ENCODE measurements at places on chromosomes 4 and X. TPM values are rescaled to one million over a fixed set of nuclear protein-coding genes. Genes with fewer than 3 reads are reported as not detected.

The GATA1 gene
- not detected for total RNA-seq

The FDCSP gene
- 13.4 TPM for total RNA-seq

The UNC5C gene
- total RNA-seq: 6.2 TPM

GRCh38 chr4:116546759-116547158, 538.6 kb downstream of the TRAM1L1 start:
- no peak overlapping the region for H3K27ac ChIP-seq
- H3K27me3 ChIP-seq: no peaks in the 10 kb centered on the region
- H3K4me3 ChIP-seq: no peak overlapping the region
- H3K36me3 ChIP-seq: no peaks in the 10 kb centered on the region

DNA sequence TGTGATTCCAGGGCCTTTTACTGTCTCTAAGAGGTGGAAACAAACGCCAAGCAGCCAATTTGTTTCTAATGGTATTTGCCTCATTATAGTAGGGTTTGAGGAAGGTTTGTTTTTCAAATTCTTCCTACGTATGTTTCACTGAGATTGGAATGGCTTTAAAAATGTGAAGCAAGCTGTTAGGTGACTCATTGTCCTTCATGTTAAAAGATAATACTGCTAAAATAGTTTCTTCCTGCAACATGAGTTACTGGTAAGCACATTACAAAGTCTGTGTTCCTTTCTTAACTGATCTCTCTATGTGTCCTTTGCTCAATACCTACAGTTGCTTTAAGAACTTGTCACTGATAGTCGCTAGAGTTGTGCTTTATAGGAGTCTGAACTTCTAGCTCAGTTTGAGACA, 1183.9 kb downstream of the RPA4 start:
- no peak overlapping the region for H3K4me3 ChIP-seq
- H3K27me3 ChIP-seq: peaks cover 15% of the 10 kb centered on the region
- no peak overlapping the region for H3K27ac ChIP-seq
- H3K36me3 ChIP-seq: no peaks in the 10 kb centered on the region
